Stimulated activated CD4-positive, alpha-beta T cell treated with anti-CD3 and anti-CD28 coated beads, Interleukin-12 subunit alpha, Interleukin-12 subunit beta, amount 100 ng/mL, for 24 hours (primary cell): ENCODE measurements at places on chromosomes 2 and 18.

DNA sequence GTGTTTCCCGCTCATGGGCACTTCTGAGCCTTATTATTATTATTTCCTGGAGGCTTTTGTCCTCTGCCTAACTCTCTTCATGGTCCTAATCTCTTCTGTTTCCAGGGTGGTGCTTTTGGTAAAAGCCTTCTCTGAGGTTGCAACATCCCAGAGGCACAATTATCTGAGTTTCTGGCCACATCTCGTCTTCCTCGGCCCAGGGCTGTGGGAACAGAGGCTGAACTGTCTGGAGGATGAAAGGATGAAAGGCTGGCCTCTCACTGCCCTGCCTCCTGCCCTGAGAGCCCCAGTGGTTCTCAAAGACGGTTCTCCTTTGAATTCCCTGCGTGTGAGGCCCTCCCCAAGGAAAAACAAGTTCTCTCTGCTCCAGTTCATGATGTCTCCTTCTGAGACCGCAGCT is 13.8 kb downstream of the GYPC start:
- no peak for DNase-seq

- no peak for DNase-seq
These were observed 215.0 kb downstream of the MYCN start for GRCh38 chr2:16155366-16155765.

DNA sequence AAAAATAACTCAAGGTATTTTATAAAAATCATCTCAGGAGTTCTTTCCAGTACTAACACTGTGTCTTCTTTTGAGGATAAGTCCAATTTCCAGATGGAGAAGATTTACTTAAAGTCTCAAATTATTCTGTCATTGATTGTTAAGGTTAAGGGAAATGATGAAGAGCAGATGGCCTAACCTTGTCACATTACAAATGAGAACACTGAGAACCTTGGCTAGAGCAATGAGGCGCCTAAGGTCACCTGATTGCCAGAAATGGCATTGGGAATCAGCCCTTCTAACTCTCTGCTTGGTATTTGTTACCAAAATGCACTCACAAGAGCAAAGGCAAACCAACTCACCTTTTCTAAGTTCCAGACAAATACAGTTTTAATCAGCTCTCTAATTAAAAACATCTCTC is 835.1 kb downstream of the RNF144A start:
- DNase-seq: no peak

GRCh38 chr2:19299032-19299431 is 59.4 kb downstream of the OSR1 start:
- DNase-seq: no peak

DNA sequence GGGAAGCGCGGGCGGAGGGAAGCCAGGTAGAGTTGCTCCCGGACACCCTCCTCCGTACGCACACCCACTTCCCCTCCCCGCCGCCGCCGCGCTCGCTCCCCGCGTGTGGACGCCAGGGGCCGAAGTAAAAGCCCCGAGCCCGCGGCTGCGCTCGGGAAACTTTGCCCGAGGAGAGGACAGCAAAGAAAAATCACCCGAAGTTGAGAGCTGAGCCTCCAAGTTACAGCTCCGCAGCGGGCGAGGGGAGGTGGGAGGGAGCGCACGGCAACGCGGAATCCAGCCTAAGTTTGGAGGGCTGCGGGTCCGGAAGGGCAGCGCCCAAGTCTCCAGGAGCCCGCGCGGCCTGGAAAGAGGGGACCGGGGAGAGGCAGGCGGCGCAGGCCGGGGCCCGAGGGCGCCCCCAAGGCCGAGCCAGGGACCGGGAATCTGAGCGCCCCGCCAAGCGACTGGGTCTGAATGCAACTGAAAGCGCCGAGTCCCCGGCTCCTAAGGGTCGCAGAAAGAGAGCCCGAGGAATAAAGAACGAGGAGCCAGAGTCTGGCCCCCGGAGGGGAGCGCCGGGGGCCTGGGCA is 706 bp upstream of the BCL11A start:
- no peak for DNase-seq

DNA sequence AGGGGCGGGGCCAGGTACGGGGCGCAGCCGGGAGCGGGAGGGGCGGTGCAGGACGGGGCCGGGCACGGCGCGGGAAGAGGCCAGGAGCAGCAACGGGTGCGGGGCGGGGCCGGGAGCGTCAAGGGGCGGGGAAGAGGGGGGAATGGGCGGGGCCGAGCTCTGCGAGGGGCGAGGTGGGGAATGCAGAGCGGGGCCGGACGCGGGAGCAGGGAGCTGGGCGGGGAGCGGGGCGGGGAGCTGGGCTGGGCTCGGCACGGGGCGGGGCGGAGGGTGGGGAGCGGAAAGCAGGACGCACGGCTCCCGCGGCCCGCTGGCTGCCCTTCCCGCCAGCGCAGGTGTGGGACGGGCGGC is at the start of gene IMPA2:
Gene IMPA2, plus strand, starts transcription at position 316 of the 351 bp plus-strand sequence. CDS start 163 bp downstream, outside the sequence.
- DNase-seq: no peak

- DNase-seq: no peak
These were observed 38.4 kb downstream of the ADCY3 start for GRCh38 chr2:24881623-24882022.

DNA sequence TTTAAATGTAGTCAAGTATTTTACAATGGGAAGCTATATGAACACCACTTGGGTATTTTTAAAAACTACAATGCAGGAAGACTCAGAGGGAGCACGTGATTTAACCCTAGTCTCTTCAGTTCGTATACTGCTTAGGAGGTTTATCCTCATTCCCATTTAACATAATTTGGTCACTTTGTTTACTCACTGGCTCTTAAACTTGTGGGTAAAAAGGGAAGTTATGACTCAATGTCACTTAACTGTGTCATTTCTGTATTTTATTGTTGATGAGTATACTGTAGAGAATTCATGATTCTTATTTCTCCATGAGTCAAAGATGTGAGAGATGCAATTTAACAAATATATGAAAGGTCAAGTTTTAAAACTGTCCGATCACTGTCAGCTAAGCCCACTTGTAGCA is 48.2 kb downstream of the SLC66A3 start:
- no peak for DNase-seq

DNA sequence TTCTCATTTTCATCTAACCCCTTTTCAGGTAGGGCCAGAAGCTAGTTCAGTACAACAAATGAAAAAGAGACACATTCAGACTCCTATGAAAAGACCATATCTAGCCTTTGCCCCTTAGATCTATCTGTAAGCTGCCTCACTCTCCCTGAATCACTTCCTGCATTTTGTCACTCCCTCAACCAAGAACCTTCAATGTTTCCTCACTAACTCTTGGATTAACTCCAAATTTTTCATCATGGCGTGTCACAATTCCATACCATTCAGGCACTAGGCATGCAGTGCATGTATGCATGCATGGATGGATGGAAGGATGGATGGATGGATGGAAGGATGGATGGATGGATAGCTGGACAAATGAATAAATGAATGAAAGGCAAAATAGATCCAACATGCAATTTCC is 356.9 kb downstream of the TNS1 start:
- no peak for DNase-seq

- DNase-seq: no peak
These were observed 778.3 kb downstream of the TRIB2 start for GRCh38 chr2:13495051-13495450.

- no peak for DNase-seq
These were observed 96.5 kb downstream of the NDUFA10 start for GRCh38 chr2:239928391-239929350.

DNA sequence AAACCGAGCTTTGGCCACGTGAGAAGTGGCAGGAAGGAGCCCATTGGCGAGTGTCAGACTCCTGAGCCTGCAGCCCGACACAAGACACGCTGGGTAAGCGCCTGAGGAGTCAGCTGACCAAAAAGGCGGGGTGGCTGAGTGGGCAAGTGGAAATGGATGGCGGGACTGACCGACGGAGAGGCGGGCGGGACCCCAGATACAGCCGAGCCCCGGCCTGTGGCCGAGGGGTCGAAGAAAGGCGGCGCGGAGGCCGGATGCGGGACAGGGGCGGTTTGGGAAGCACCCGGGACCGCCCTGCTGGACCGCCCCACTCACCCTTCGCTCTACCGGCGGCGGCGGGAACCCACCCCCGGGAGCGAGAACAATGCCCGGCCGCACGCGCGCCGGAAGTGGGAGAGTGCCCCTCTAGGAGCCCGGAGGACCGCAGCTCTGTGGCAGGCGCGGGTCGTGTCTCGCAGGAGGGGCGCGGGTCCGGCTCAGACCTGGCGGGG is 22.8 kb downstream of the ZSCAN30 start:
- DNase-seq: peak; percentile 45

- no peak for DNase-seq
These were observed 16.1 kb upstream of the FARP2 start for GRCh38 chr2:241339839-241340630.

DNA sequence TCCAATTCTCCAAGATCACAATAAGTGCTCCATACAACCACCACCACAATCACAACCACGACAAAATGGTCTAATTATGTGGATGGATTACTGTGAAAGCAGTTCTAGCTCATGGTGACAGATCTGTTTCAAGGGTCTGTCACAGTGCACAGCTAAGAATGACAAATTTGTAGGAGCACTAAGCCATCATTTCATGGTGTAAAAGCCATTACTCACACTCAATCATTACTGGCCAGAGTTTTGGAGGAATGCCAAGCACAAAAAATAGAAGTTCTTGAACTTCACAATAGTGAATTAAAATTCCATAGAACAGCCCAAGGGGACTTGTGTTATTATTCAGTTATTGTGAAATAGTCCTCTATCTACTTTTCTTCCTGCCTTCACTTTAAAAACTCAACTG is 2.3 kb downstream of the CPS1 start:
- no peak for DNase-seq

DNA sequence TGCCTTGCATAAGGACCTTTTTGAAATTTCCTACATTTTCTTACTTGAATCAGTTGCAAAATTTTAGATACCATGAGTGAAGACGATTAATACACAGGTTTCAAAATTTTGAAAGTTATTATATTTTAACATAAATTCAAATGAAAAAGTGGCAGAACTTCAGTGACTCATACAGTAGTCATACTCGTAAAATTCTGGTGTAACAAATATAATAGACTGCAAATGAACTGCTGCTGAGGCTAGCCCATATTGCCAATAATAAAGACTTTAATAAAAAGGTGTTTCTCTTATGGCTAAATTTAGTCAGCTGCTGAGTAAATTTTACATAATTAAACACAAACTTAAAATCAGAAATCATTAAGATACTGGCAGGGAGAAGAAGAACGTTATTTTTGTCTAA is 36.9 kb downstream of the MSH6 start:
- DNase-seq: no peak

GRCh38 chr18:41992703-41993102 is 37.7 kb downstream of the PIK3C3 start:
- DNase-seq: no peak

GRCh38 chr2:79729532-79729931 is 216.7 kb downstream of the CTNNA2 start:
- DNase-seq: no peak

- DNase-seq: no peak
These were observed 54.5 kb downstream of the MAP4K4 start for GRCh38 chr2:101751875-101752619.

DNA sequence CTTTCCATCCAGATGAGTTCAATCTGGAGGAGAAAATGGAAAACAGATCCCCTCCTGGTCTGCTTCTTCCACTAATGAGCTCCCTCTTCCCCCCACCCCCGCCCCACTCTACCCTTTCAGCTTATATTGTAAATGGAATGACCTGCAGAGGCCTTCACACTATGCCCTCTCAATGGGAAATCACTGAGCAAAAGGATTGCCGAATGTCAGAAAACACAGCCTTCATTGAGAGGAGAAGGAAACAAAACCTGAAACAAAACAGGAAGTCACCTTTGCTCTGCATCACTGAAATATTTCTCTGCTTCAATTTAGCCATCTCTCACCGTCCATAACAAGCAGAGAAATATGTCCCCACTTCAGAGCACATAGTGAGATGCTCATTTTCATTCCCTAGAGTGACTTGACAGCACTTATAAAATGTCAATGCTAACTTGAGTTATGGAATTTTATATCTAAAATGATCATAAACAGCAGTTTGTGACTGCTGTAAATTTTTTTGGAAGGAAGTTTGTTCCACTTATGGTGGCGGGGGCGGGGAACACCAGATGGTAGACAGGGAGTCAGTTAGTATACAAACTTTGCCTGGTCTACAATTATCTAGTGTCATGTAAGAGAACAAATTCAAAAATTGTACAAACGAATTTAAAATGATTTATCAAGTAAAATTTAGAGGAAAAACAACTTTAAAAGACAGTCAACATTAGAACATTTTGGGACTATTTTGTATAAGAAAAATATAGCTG is 1.8 kb upstream of the FRZB start:
- no peak for DNase-seq

DNA sequence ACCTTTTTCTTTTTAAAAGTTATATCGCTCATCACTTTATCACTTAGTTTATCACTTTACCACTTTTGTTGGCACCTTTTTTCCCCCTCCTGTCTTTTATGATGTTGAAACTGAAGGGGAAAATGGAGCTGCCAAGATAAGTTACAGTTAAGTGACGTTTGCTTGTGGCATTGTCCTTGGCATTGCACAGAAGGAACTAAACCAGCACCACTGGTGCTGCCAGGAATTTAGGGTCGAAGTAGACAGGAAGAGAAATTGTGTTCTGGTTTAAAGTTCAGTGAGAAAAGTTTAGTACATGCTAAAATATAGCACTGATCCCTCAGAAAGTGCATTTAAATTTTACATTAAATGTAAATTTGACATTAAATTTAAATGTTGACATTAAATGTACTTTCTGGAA is 49.9 kb downstream of the MYO1B start:
- DNase-seq: no peak

DNA sequence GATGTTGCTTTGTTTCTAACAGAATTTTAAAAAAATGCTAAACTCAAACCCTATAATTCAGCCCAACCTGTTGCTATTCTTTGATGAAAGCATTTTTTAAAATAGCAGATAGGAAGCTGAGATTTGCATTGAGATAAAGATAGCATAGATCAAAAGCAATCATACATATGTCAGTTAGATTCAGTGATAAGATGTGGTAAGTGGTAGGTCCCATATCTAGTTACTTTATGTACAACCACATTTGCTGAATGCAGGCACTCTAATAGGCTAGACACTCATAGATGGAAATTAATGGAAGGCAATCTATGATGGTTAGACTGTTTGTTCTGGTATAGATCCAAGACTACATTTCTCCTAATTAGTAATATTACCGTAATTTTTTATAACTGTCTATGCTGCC is 27.2 kb upstream of the C1D start:
- DNase-seq: no peak

- DNase-seq: no peak
These were observed 156.0 kb downstream of the PXDN start for GRCh38 chr2:1588051-1588977.

DNA sequence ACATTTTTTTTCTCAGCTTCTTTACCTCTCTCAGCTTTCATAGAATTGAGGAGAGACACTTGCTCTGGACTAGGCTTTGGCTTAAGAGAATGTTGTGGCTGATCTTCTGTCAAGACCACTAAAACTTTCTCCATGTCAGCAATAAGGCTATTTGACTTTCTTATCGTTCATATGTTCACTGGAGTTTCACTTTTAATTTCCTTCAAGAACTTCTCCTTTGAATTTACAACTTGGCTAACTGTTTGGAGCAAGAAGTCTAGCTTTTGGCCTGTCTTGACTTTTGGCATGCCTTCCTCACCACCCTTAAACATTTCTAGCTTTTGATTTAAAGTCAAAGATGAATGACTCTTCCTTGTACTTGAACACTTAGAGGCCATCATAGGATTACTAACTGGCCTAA is 104.4 kb upstream of the SLC39A10 start:
- DNase-seq: no peak

GRCh38 chr2:10814142-10814541 is 1.6 kb upstream of the PDIA6 start:
- no peak for DNase-seq
